Activated CD4-positive, alpha-beta T cell treated with anti-CD3 and anti-CD28 coated beads for 4 hours (primary cell): ENCODE measurements at places on chromosomes 3 and 15.

DNA sequence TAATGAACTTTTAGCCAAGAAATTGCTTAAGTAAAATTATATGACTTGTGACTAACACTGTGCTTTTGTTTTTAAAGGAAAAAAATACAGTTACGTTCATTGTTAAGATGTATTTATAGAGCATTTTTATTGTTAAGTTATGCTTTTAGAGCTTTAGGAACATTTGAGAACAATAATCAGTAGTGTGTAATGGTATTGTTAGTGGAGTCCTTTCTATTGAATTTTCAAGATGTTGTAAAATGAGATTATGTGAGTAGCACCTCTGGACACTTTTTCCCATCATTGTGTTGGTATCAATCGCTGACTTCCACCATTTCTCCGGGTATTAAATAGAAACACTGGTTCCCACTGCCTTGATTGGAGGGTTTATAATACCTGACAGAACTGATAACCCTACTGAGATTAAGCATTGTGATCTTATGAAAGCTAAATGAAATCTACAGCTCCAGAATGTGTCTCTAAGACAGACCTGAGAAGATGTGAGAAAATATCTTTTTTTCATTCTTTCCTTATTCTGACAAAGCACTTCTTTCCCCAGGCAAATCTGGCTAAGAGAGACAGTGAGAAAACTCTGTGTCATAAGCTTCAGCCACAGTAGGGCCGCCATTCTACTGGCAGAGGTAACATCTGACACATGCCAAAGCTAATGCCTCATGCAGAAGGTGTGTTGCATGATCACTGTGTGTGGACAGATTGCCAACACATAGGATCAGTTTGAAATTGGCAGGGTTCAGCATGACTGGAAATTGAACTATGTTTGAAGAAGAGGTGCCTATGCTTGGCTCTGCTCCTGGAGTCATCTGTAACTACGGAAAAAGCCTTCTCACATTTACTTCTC, 610.8 kb downstream of the MECOM start:
- DNase-seq: no peak

- DNase-seq: no peak
Observed at GRCh38 chr3:189712906-189713483, 81.8 kb downstream of the TP63 start.

DNA sequence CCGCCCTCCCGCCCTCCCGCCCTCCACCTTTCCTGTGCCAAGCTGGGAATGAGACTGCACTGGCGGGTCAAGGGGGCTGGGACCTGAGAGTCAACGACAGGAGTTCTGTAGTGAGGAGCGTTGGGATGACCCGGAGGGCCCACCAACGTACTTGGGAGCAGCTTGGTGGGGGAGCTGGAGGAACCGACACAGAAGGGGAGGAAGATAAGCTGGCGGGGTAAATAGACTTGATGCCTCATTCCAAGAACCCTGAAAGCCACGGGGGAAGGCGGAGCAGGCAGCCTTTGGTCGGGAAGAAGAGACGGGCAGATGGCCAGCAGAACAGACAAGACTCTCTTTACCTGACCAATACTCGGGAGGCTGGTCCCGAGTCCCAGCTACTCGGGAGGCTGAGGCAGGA, 277 bp downstream of the FMN1 start:
- no peak for DNase-seq

DNA sequence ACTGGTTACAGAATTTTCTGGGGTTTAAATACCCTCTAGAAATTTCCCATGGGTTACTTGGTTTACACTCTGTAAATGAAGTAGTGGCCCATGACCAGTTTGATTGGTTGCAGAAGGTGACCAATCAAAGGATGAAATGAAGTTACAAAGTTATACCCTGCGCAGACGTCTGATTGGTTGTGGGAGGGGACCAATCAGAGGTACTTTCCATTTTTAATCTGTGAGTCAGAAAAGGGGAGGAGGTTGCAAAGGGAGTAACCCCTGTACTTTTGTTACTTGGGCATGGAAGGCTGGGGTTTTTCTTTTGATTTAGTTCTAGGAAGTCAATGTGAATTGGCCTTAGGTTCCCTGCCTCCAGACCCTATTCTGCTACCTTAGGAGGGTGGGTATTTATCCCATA, 18.7 kb upstream of the APH1B start:
- no peak for DNase-seq

GRCh38 chr15:68449389-68449788, 17.4 kb upstream of the ITGA11 start:
- DNase-seq: no peak

- no peak for DNase-seq
Observed at GRCh38 chr3:127785711-127786265, 36.5 kb downstream of the MGLL start.

- no peak for DNase-seq
Observed at GRCh38 chr15:88040516-88040915, 216.0 kb downstream of the NTRK3 start.

DNA sequence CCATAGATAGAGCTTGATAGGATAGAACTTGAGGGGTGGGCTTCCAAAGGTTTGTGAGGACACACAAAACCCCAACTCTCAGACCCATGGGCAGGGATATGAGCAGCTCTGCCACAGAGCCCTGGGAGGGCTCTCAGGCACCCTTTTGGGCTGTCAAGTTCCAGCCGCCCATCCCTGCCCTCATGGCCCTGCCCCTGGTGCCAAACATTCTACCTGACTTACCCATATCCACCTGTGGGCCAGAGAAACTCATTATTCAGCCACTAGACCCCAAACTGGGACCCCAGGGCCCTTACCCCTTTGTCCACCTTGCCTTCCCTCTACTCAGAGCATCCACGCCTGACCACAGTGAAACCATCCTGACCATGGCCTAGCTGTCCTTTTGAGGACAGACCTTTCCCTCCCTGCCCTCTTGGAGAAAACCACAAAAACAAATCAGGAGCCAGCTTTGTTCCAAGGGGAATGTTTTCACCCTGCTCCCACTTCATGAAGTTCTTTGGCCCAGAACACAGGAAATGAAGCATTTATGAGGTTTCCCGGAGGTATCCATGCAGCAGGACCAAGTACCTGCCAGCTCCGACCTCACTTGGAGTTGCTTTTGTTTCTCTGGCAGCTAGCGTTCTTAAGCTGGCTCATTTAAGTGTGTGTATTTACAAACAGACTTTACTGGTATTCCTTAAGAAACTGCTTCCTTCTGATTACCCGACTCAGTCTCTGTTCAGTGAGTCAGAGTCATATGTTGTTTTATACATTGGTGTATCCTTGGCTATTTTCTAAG, 34.2 kb upstream of the GALNT15 start:
- DNase-seq: no peak
